ENCODE measurements at places on chromosomes 7 and 10.
A peak's percentile ranks its signal among the peaks of the same experiment; 100 is the strongest.

DNA sequence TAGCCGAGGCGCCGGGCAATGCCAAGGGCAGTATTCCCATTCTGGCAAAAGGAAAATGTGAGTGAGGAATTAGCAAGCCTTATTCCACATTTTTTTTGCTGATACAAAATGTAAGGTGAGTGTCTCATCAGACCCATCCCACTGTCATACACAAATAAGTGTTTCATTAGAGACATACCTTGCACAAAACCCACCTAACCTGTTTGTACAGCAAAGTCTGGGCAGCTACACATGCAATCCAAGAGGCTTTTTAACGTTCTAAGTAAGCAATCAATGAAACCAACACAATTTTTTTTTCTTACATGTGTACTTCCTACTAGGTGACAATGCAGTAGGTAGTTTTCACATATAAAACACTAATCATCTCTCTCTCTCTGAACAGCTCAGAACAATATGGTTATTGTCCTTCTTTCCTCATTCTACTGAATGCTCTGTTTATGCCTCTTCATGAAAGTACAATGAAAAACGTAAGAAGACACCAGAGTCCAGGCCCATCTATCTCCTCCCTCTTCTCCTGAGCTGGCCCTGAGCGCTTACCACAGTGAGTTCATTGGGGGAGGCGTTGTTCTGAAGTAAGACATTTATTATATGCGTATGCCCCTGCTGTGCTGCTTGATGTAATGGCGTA lies 217.2 kb downstream of the ANK3 start:
- DNase-seq: no peak

DNA sequence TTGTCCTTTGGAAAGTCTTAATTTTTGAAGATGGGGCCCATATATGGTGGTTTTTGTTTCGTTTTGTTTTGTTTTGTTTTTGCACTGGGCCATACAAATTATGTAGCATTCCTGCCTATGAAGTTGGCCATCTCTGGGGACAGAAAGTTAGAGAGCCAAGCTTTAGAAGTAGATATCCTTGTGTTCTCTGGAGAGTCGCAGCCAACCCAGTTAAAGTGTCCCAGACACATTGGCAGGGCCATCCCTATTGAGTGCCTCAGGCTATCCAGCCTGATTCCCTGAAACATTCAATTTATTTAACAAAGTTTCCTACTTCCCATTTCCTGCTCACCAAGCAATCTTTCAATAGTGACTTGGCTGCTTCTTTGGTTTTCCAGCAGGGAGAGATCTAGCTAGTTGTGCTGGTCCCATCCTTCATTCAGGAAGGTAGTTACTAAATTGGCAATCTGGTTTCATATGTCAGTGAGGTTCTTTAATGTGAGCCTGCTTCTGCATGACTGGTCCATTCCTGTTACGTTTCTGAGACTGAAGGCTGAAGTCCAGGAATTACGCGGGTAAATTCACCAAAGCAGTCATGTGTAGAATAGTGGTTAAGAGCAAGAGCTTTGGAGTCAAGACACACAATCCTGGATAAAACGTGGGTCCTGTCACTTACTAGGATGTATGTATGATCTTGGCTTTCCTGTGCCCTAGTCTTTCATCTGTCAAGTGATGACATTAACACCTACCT lies 49.3 kb upstream of the HBP1 start:
- DNase-seq: no peak

- DNase-seq: no peak
Observed at GRCh38 chr7:50723173-50723572, 59.5 kb downstream of the GRB10 start.

DNA sequence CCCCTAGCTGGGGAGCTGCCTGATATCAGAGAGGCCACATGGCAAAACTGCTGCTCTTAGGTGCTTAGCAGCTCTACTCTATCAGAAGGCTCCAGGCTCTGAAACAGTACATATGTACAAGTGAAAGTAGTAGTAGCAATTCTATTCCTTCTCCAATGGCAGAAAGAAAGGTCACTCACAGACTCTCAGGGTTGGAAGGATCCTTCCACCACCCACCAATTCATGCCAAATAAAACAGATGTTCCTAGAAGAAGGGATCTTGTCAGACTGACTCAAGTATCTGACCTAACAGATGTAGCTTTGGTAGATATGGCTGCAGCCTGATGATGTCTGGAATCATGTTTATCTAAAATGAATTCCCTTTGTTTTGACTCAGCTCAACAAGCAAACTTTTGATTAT lies 8.0 kb upstream of the ALDH18A1 start:
- DNase-seq: no peak

DNA sequence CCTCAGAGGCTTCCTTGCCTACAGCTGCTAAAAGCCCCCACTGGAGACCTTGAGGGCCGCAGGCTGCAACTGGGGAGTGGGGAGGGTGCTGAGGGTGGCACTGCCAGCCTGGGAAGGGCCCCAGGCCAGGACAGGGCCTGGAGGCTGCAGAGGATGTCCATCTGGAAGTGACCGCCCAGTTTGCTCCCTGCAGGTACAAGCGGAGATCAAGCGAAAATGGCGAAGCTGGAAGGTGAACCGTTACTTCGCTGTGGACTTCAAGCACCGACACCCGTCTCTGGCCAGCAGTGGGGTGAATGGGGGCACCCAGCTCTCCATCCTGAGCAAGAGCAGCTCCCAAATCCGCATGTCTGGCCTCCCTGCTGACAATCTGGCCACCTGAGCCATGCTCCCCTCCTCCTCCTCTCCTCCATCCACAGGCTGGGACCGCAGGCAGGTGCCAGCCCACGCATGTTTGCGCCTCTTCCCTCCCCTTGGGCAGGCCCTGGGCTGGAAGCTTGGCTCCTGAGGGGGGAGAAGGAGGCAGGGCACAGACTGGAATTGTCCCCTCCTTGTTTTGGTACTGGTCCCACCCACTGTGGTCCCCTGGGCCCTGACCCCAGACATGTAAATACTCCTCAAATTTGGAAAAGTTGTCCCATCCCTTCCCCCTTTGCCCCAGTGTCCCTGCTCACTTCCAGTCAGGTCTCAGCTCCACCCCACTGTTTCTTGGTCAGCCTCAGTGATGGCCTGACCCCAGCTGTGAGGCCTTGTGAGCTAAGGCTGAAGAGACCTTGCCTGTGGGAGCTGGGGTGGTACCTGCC lies 54.4 kb downstream of the ADCYAP1R1 start:
- DNase-seq: no peak

DNA sequence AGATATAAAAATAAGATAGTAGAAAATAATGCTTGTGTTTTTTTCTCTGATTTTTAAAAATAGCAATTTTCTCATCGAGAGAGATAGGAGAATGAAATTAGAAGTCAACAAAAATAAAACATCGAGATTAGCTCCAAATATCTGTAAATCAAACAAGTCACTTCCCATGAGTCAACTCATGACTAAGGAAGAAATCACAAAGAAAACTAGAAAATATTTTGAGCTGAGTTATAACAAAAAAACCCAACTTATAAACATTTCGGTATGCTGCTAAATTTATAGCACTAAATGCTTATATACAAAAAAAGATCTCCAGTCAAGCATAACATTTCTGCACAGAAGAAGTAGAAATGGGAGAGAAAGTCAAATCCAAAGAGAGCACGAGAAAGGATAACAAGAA lies 140.1 kb downstream of the ITGA8 start:
- DNase-seq: no peak

DNA sequence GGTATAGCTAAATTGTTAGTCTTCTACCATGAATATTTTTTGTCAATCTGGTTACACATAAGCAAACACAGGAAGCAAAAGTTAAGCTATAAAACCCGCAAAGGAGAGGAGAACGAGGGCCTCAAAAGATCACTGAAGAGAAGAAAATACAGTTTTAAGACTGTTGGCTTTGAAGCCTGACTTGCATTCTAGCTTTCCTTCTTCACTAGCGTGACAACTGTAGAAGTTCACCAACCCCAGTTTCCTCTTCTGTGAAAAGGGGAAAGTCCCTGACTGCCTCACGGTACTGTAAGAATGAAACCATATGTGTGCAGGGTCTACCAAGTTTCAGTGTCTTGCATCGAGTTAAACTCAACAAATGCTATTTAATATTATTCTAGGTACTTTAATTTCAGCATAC lies 7.5 kb upstream of the LRRN3 start:
- no peak for DNase-seq

DNA sequence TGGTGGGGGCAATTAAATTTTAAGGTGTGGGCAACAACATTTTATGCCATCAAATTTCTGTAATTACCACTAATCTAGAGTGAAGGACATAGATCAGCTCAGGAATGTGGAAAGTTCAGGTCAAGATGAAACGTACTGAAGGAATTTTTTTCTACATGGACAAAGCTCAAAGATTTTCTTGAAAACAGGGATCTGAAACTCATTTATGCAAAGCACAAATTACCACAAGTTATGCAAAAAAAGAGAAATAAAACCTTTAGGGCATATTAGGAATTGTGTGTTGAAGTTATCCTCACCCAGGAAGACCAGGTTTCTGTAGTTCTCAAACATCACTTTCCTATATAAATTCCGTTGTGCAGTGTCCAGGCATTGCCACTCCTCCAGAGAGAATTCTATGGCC lies 18.9 kb downstream of the ZNF680 start:
- DNase-seq: no peak

GRCh38 chr7:17120756-17121155 lies 177.7 kb upstream of the AHR start:
- DNase-seq: no peak

GRCh38 chr7:41689815-41690214 lies 13.1 kb downstream of the INHBA start:
- DNase-seq: no peak

DNA sequence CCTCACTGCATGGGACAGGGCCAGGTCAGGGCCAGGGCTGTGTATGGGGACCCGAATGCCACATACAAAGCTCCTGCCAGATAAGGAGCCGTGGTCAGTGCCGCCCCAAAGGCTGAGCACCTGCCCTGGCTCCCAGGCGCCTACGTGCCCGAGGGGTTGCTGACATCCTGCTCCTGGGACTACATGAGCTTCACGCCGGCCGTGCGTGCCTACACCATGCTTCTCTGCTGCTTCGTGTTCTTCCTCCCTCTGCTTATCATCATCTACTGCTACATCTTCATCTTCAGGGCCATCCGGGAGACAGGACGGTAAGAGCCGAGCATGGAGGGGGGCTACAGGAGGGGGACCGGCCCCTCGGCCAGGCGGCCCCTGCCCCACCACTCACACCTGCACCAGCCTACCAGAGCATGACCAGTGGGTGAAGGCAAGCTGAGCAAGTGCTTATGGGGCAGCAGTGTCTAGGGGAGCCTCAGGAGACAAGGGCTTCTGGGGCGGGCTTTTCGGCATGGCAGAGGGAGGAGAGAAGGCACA lies 4.9 kb downstream of the OPN4 start:
- no peak for DNase-seq

- DNase-seq: no peak
Observed at GRCh38 chr7:77383333-77383740, 32.8 kb downstream of the GSAP start.

GRCh38 chr7:46764100-46764936 lies 817.6 kb downstream of the TNS3 start:
- DNase-seq: no peak

- DNase-seq: no peak
Observed at GRCh38 chr10:18486438-18486837, 164.9 kb downstream of the NSUN6 start.

- no peak for DNase-seq
Observed at GRCh38 chr7:50812841-50813475, 30.3 kb upstream of the GRB10 start.

- no peak for DNase-seq
Observed at GRCh38 chr7:132343199-132343598, 233.1 kb downstream of the PLXNA4 start.

DNA sequence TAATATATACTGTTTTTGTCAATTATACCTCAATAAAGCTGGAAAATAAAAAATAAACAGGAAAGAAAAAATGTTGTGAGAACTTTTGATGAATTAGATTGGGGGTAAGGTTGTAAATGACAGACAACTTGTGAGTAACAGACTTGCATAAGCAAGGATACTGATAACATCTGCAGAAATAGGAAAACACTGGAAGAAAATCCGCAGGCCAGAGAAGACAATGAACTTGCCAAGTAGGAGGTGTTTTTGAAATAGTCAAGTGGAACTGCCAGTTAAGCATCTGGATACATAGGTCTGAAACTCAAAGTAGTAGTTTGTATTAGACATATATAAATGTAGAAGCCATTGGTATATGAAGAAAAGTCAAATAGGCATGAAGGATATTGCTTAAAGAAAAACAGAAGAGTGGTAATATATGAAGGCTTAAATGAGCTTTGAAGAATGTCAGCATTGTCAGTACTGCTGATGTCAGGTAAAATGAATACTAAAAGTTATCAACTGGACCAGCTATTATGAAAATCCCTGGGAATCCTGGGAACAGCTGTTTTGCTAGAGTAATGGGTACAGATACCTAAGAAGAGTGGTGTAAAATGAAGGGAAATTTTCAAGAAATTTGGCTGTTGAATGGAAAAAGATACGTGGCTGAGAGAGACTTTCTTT lies 58.7 kb downstream of the DNAJC1 start:
- DNase-seq: no peak

DNA sequence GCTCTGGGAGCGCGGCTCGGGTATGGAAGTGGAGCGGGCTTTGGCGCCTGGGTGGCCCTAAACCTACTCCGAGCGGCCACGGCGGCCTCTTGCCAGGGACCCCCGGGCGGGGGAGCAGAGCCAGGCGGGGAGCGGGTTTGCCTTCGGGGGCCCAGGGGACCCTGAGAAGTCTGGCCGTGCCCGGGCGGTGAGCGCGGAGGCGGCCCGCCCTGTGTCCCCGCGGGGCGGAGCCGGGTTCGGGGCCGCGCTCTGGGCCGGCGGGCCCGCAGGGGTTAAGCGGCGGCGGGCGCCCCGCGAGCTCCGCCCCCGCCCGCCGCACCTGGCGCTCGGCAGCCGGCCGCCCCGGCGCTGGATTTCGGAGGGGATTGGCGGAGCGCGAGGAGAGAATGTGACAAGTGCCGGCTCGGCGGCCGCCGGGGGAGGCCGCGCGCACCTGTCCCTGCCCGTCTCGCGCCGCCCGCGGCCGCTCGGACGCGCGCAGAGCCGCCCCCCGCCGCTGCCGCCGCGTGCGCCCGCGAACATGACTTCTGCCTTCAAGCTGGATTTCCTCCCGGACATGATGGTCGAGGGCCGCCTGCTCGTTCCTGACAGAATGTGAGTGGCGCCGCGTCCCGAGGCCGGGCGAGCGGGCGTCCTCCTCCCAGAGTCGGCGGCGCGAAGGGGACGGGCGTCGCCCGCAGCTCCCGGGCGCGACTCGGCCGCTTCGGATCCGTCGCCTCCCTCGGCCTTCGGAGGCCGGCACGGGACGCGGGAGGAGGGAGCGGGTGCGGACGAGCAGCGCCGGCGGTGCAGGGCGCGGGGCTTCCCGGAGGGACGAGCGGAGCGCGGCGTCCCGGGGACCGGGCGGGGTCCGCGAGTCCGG lies at the start of gene CELF2:
Gene CELF2 (plus strand): TSS at position 303 of the 862 bp plus-strand sequence. CDS start 218 bp downstream, at position 521.
- peak; percentile 15 for DNase-seq

DNA sequence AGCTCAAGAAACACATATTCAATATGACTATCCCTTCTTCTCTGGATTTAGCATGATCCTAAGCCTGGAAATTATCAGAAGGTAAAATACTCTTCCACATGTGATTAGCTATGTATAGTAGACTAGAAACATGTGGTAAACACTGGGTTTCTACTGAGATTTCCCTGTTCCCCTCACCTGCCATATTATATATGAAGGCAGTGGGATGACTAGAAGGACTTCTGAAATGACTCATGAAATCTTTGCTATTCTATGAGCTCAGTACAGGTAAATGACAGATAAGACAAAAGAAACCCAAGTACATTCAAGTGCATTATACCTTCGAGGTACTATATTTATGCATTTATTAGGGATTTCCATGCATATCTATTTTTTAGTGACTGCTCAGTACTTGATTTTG lies 152.9 kb downstream of the DNAJB9 start:
- no peak for DNase-seq

GRCh38 chr10:100506596-100507356 lies 12.9 kb downstream of the SEC31B start:
- DNase-seq: no peak

- DNase-seq: no peak
Observed at GRCh38 chr10:66183028-66183427, 742.8 kb upstream of the LRRTM3 start.
